Trophoblast cell (in vitro differentiated cells and primary cell): ENCODE measurements at places on chromosomes 5 and 9.
A peak's percentile ranks its signal among the peaks of the same experiment; 100 is the strongest.

DNA sequence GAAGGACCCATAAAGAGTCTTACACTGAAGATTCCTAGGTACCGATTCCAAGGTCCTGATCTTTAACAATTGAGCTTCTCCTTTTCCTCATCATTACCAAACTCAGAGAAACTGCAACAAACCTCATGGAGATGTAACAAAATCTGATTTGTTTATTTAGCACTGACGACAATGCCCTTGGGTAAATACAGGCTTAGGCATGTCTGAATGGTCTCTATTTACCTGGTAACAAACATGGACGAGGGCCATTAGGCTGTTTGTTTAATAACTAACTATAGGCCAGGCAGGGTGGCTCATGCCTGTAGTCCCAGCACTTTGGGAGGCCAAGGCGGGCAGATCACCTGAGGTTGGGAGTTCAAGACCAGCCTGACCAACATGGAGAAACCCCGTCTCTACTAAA is 333.3 kb downstream of the AGTPBP1 start:
- no peaks in the 10 kb centered on the region for H3K27me3 ChIP-seq
- DNase-seq, result no peak

GRCh38 chr5:4627131-4627530 is 513.0 kb upstream of the ADAMTS16 start:
- no peaks in the 10 kb centered on the region for H3K36me3 ChIP-seq
- no peaks in the 10 kb centered on the region for H3K27me3 ChIP-seq
- no peak for DNase-seq
- no peak overlapping the region for H3K27ac ChIP-seq
- H3K4me3 ChIP-seq, result no peak overlapping the region

GRCh38 chr9:76257311-76257710 is 136.9 kb downstream of the RFK start:
- H3K36me3 ChIP-seq, result no peaks in the 10 kb centered on the region
- no peak overlapping the region for H3K4me3 ChIP-seq
- H3K27me3 ChIP-seq, result no peaks in the 10 kb centered on the region
- no peak for DNase-seq

DNA sequence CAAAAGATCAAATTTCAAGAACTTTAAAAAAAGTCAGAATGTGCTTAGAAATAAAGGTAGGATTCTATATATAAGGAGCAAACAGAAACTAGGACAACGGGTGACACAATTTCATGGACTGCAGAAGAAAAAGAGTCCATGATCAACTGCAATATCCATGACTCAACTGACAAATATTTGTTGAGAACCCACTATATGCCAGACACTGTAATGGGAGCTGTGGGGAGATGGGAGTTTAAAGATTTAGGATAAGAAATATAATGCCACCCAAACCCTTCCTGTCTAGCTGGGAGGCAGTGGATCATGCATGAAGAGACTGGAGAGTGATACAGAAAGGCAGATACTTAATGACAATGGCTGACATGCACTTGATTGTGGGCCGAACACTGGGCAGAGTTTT is 27.6 kb upstream of the CCDC112 start:
- H3K4me3 ChIP-seq, result no peak overlapping the region
- DNase-seq, result no peak
- H3K36me3 ChIP-seq, result no peaks in the 10 kb centered on the region
- no peaks in the 10 kb centered on the region for H3K27me3 ChIP-seq
- H3K4me1 ChIP-seq, result no peaks in the 10 kb centered on the region
- no peak overlapping the region for H3K27ac ChIP-seq

- no peaks in the 10 kb centered on the region for H3K4me1 ChIP-seq
- H3K27me3 ChIP-seq, result no peaks in the 10 kb centered on the region
- H3K4me3 ChIP-seq, result no peak overlapping the region
- no peak overlapping the region for H3K27ac ChIP-seq
Measured at GRCh38 chr5:27381686-27382085, 343.3 kb upstream of the CDH9 start.

- DNase-seq, result peak; percentile 19
- no peaks in the 10 kb centered on the region for H3K27me3 ChIP-seq
- peaks cover 11% of the 10 kb centered on the region for H3K4me1 ChIP-seq
- peak overlapping the region; percentile 63 for H3K27ac ChIP-seq
Measured at GRCh38 chr9:104868303-104868686, 59.7 kb downstream of the ABCA1 start.

- H3K4me1 ChIP-seq, result no peaks in the 10 kb centered on the region
- H3K4me3 ChIP-seq, result no peak overlapping the region
- H3K27me3 ChIP-seq, result no peaks in the 10 kb centered on the region
- H3K36me3 ChIP-seq, result no peaks in the 10 kb centered on the region
- no peak overlapping the region for H3K27ac ChIP-seq
- DNase-seq, result no peak
Measured at GRCh38 chr9:134251296-134252069, 74.8 kb upstream of the RXRA start.

- no peak for DNase-seq
- H3K36me3 ChIP-seq, result no peaks in the 10 kb centered on the region
- no peak overlapping the region for H3K27ac ChIP-seq
- H3K4me3 ChIP-seq, result no peak overlapping the region
- no peaks in the 10 kb centered on the region for H3K27me3 ChIP-seq
Measured at GRCh38 chr5:56620903-56621677, 194.3 kb upstream of the MAP3K1 start.

- H3K27ac ChIP-seq, result no peak overlapping the region
- H3K36me3 ChIP-seq, result no peaks in the 10 kb centered on the region
- no peak overlapping the region for H3K4me3 ChIP-seq
- DNase-seq, result no peak
Measured at GRCh38 chr5:31047621-31048020, 145.9 kb upstream of the CDH6 start.

DNA sequence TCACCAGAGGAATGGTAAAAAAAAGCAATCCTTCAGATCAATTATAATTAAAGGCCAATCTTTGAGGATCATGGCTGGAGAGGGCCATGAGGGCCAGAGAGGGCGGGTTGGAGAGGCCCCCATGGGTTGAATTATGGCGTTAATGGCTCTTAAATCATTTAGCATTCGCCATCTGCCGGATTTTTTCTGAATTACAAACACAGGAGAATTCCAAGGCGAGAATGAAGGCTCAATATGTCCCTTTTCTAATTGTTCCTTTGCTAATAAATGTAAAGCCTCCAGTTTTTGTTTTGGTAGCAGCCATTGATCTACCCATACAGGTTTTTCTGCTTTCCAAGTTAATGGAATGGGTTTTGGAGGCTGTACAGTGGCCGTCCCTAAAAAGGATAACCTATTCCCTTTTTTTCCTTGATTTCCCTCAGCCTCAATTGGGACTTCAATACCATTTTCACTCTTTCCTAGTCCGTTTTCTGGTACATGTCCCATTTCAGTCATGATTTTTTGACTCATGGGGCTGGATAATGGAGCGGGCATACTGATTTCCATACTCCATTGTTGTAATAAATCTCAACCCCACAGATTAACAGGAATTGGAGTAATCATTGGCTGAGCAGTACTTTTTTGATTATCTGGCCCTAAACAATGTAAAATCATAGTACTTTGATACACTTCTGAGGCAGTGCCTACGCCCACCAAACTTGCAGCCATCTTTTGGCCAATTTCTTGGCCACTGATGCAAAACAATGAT is 6.7 kb upstream of the TMEM141 start:
- no peak for DNase-seq
- peaks cover 3% of the 10 kb centered on the region for H3K4me1 ChIP-seq
- no peaks in the 10 kb centered on the region for H3K36me3 ChIP-seq
- no peak overlapping the region for H3K27ac ChIP-seq
- no peak overlapping the region for H3K4me3 ChIP-seq

DNA sequence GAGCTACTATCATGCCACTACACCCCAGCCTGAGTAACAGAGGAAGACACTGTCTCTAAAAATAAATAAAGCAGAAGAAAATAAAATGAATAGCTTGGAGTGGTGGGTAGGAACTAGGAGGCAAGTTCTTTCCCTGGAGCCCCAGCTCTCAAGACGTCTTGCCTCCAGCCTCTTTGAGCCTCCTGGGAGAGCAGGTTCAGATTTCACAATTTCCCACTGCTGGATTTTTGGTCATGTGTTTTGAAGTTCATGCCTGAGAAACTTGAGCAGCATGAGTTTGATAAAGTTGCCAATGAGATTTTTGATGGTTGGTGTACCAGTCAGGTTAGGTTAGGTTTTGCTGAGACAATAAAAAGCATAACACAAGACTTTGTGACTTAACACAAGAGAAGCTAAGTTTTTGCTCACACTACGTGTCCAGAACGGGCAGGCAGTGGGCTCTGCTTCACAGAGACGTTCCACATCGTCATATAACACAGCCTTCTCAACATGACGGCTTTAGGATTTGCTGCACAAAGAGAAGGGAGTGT is 4.1 kb upstream of the CCDC69 start:
- H3K4me1 ChIP-seq, result peaks cover 6% of the 10 kb centered on the region
- H3K27ac ChIP-seq, result no peak overlapping the region
- DNase-seq, result no peak
- H3K36me3 ChIP-seq, result no peaks in the 10 kb centered on the region
- H3K27me3 ChIP-seq, result no peaks in the 10 kb centered on the region

DNA sequence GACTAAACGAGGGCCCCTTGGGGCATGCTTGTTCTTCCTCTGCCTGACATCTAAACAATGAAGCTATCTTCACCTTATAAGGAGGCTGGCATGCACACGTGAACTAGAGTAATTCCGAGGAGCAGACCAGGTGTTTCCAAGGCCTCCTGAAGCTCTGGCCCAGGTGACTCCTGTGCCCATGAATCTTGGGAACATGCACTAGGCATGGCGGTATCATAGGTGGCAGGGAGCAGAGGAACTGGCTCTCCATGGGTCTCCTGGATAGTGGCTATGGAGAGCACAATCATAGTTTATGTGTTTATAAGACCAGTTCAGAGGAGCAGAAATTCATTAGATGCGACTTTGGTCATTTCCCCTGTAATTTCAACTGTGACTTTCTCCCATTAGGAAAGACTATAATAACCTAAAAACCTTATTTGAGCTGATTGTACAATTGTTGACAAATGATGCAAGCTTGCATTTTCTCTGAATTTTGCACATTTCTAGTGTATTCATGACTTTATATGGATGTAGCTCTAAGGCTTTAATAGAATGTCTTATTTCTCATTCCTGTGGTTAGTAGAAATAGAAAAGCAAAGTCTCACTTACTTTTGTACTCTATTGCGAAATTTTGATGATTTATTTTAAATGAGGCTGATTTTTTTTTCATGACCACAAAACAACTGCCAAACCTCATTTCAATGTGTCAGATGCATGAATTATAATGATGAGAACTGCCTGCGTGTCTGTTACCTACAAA is 135.3 kb upstream of the RPS23 start:
- H3K36me3 ChIP-seq, result no peaks in the 10 kb centered on the region
- H3K27ac ChIP-seq, result no peak overlapping the region
- DNase-seq, result no peak
- H3K4me3 ChIP-seq, result no peak overlapping the region

- no peak for DNase-seq
- H3K36me3 ChIP-seq, result no peaks in the 10 kb centered on the region
- H3K27ac ChIP-seq, result no peak overlapping the region
- no peak overlapping the region for H3K4me3 ChIP-seq
- no peaks in the 10 kb centered on the region for H3K4me1 ChIP-seq
- H3K27me3 ChIP-seq, result no peaks in the 10 kb centered on the region
Measured at GRCh38 chr5:63555874-63556273, 406.4 kb downstream of the HTR1A start.

GRCh38 chr9:10804486-10804885 is 191.7 kb upstream of the PTPRD start:
- no peak for DNase-seq
- H3K27ac ChIP-seq, result no peak overlapping the region
- H3K4me1 ChIP-seq, result no peaks in the 10 kb centered on the region
- H3K36me3 ChIP-seq, result no peaks in the 10 kb centered on the region
- no peak overlapping the region for H3K4me3 ChIP-seq

DNA sequence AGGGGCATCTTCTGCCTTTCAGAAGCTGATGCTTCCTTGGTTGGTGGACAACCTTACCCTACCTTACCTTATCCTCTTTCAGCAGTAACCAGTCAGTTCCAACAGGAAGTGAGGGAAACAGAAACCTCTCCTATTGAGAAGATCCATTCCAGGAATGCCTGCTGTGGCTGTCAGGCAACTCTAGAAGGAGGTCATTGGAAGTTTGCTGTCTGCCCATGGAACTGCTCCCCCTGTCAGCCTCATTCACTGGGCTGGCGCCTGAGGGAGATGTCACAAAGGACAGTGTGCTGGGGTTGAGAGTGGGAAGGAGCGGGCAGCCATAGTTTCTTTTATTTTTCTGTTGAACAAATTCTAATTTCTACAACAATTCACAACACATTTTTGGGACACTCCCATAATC is 54.7 kb downstream of the IRX1 start:
- H3K27ac ChIP-seq, result no peak overlapping the region
- H3K27me3 ChIP-seq, result no peaks in the 10 kb centered on the region
- DNase-seq, result no peak
- no peaks in the 10 kb centered on the region for H3K4me1 ChIP-seq

DNA sequence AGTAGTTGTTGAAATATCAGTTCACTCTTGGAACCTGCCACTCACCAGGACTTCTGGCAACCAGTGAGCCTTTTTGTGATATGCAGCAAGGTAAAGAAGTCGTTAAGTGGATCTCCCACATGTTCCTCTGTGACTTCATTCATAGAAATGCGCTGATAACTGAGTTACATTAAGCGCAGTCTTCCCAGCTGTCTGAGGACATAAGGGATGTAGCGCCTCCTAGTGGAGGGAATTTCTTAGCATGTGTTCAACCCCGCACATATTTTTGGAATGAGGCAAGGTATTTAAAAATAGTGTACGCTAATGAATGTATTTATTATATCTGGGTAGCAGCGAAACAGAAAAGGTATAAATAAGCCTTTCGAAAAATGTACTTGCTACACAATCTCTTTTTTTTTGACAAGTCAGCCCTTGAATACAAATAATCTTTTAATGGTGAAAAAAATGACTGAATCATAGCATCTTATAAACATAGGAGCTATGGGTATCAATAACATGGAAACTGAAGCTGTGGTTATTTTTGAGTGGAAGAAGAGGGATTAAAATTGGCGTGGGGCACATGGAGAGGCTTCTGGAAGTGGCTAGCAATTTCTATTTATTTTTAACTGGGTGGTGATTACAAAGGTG is 38.0 kb downstream of the PALM2AKAP2 start:
- no peaks in the 10 kb centered on the region for H3K27me3 ChIP-seq
- H3K4me1 ChIP-seq, result peaks cover 6% of the 10 kb centered on the region
- no peak overlapping the region for H3K4me3 ChIP-seq
- no peak overlapping the region for H3K27ac ChIP-seq

DNA sequence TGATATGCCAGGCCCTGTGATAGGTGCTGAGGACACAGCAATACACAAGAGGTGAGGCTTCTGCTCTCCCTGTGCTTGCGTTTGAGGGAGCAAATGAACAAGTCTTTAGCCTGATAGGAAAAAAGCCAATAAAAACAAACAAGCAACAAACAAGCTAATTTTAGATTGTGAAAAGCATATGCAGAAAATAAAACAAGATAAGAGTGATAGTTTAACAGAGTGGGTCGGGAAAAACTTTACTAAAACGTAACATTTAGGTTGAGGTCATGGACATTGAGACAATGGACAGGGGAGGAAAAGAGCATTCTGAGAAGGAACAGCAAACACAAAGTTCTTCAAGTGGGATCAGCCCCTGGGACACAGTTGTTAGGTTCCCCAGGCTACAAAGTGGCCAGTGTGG is 4.3 kb downstream of the SMIM3 start:
- DNase-seq, result no peak
- no peaks in the 10 kb centered on the region for H3K27me3 ChIP-seq
- H3K27ac ChIP-seq, result no peak overlapping the region
- H3K4me3 ChIP-seq, result no peak overlapping the region
- peaks cover 3% of the 10 kb centered on the region for H3K4me1 ChIP-seq
